T-helper 2 cell treated with Interferon-gamma antibody and Interleukin-4, amounts not matched to agents 100 ng/mL and 5 ng/mL, for 36 hours (primary cell): ENCODE measurements at places on chromosomes 2 and 18. TPM values are rescaled to one million over a fixed set of nuclear protein-coding genes. Genes with fewer than 3 reads are reported as not detected.

The NPHP1 gene
- total RNA-seq = not detected in 2 replicates

The ZSWIM2 gene
- total RNA-seq = not detected in 2 replicates

The CEP68 gene
- total RNA-seq = 7.0 and 7.4 TPM in 2 replicates

The PLCL1 gene
- 2.2 and 2.5 TPM in 2 replicates for total RNA-seq

The DUSP19 gene
- 0.80 and 0.93 TPM in 2 replicates for total RNA-seq

The NLRC4 gene
- not detected in 2 replicates for total RNA-seq

The UXS1 gene
- 67.7 and 69.8 TPM in 2 replicates for total RNA-seq

The HTR2B gene
- total RNA-seq = 1.2 and 1.3 TPM in 2 replicates

The CHRND gene
- not detected in 2 replicates for total RNA-seq

The SLC66A3 gene
- total RNA-seq = 10.6 and 13.6 TPM in 2 replicates

The SLC8A1 gene
- 1.8 and 1.9 TPM in 2 replicates for total RNA-seq

The MC5R gene
- 0.09 TPM in 1 of 2 replicates, not detected in the other for total RNA-seq

The SH3BP4 gene
- total RNA-seq = not detected in 2 replicates

The SATB2 gene
- 0.07 and 0.14 TPM in 2 replicates for total RNA-seq

The LONRF2 gene
- 0.16 and 0.27 TPM in 2 replicates for total RNA-seq

The CRYGC gene
- not detected in 2 replicates for total RNA-seq

The MPP4 gene
- total RNA-seq = not detected in 2 replicates

The LGALSL gene
- 0.45 and 0.73 TPM in 2 replicates for total RNA-seq

The ASXL3 gene
- total RNA-seq = not detected in 2 replicates

The CMPK2 gene
- total RNA-seq = 47.0 and 48.5 TPM in 2 replicates

The UCN gene
- 1.5 and 2.0 TPM in 2 replicates for total RNA-seq

The NAT8 gene
- not detected in 2 replicates for total RNA-seq

The SIX3 gene
- 0.14 and 0.18 TPM in 2 replicates for total RNA-seq

The LAMA1 gene
- not detected in 2 replicates for total RNA-seq

The MTX2 gene
- total RNA-seq = 15.8 TPM in 2 replicates

The DNAJC27 gene
- 6.9 and 7.1 TPM in 2 replicates for total RNA-seq

The TMEM87B gene
- 17.5 and 18.3 TPM in 2 replicates for total RNA-seq

The SDC1 gene
- 0.14 TPM in 1 of 2 replicates, not detected in the other for total RNA-seq

The IL1R1 gene
- 0.05 and 0.11 TPM in 2 replicates for total RNA-seq

The SAG gene
- 0.02 and 0.34 TPM in 2 replicates for total RNA-seq

The UGT1A10 gene
- not detected in 2 replicates for total RNA-seq

The SPATA3 gene
- not detected in 2 replicates for total RNA-seq

The SNTG2 gene
- 0.57 TPM in 1 of 2 replicates, not detected in the other for total RNA-seq

The YWHAQ gene
- total RNA-seq = 277 and 286 TPM in 2 replicates

The RAX gene
- total RNA-seq = not detected in 2 replicates

The IL36B gene
- not detected in 2 replicates for total RNA-seq

The LYG1 gene
- 2.1 and 2.4 TPM in 2 replicates for total RNA-seq

The WDR75 gene
- 57.3 and 58.5 TPM in 2 replicates for total RNA-seq

The NT5C1B gene
- not detected in 2 replicates for total RNA-seq

The CD226 gene
- total RNA-seq = 87.4 and 88.2 TPM in 2 replicates

The GRB14 gene
- total RNA-seq = not detected in 2 replicates

The GYPC gene
- total RNA-seq = 149 and 153 TPM in 2 replicates

The POTEC gene
- total RNA-seq = not detected in 2 replicates

The SERPINB3 gene
- not detected in 2 replicates for total RNA-seq

The GAL3ST2 gene
- total RNA-seq = 0.23 and 0.61 TPM in 2 replicates

The CD28 gene
- total RNA-seq = 117 and 126 TPM in 2 replicates

The KYNU gene
- not detected in 2 replicates for total RNA-seq

The GNAL gene
- 0.39 and 0.41 TPM in 2 replicates for total RNA-seq

The VIT gene
- total RNA-seq = not detected in 2 replicates

The C1GALT1C1L gene
- total RNA-seq = 0.14 and 0.25 TPM in 2 replicates

The LOXL3 gene
- 1.00 and 1.9 TPM in 2 replicates for total RNA-seq
